ENCODE measurements at places on chromosomes 1 and 21.

GRCh38 chr1:18747671-18748070 is 111.8 kb downstream of the TAS1R2 start:
- no peak for DNase-seq

GRCh38 chr1:171756856-171757255 is 15.0 kb upstream of the VAMP4 start:
- no peak for DNase-seq

DNA sequence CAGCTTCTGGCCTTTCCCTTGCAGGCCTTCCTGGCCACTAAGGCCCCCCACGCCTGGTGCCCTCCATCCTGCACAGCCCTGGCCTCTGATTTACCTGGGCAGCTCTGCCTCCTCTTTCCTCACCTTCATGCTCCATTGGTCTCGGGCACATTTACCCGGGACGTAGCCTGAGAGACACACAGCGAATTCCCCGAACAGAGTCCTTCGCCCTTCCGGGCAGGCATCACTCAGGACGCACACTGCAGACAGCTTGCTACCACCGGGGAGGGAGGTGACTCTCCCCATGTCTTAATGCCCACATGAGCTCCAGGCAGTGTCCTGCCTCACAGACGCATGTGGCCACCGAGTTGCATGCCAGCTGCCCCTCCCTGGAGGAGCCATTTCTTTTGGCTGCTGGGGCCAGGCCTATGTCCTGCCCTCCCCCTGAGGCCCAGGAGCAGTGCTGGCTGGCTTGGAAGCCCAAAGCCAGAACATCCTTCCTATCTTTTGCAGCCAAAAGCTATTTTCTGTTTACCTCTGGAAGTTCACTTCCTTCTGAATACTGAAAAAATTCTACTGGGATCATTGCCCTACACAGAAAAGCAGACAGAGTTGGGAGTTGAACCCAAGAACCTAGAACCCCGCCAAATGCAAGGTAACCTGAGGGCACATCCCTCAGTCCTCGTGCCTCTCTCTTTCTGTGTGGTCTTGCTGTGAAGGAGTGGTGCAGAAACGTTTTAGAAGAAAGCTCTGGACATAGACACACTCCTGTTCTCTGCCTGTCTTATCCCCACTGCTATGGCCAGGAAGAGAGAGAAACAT is 209.5 kb downstream of the TOMM20 start:
- no peak for DNase-seq

- DNase-seq: no peak
These were observed 1.5 kb downstream of the CCN1 start for GRCh38 chr1:85581802-85582686.

- DNase-seq: no peak
These were observed 10.3 kb upstream of the ACTL8 start for GRCh38 chr1:17744666-17745478.

All from CD8-positive, alpha-beta memory T cell (primary cell).